ENCODE measurements at places on chromosomes 11 and 22. TPM values are rescaled to one million over a fixed set of nuclear protein-coding genes. Genes with fewer than 3 reads are reported as not detected.

The TUB gene
- 0.70 TPM for total RNA-seq

The DNAJB7 gene
- total RNA-seq = not detected

The SAA4 gene
- total RNA-seq = not detected

The NRGN gene
- 0.15 TPM for total RNA-seq

The MS4A3 gene
- not detected for total RNA-seq

The ZC3H12C gene
- 5.6 TPM for total RNA-seq

The DGCR6L gene
- total RNA-seq = 56.6 TPM

The SULT4A1 gene
- 0.08 TPM for total RNA-seq

The CCDC87 gene
- under 0.01 TPM for total RNA-seq

Measured in hair follicular keratinocyte (primary cell).